ENCODE measurements at places on chromosomes 6 and 20.

GRCh38 chr6:52286798-52287432, 2.4 kb upstream of the MCM3 start:
- DNase-seq: no peak

- DNase-seq: no peak
Observed at GRCh38 chr20:62307226-62308101, 4.7 kb downstream of the ADRM1 start.

- DNase-seq: peak; percentile 14
Observed at GRCh38 chr6:87832025-87832825, 130.2 kb upstream of the AKIRIN2 start.

- DNase-seq: no peak
Observed at GRCh38 chr6:3347247-3347646, 88.5 kb downstream of the PSMG4 start.

Data from HS-5 (cell line).